ENCODE measurements at places on chromosomes 13 and 19. TPM values are rescaled to one million over a fixed set of nuclear protein-coding genes. Genes with fewer than 3 reads are reported as not detected.

KLK5 gene
- not detected for total RNA-seq

LIM2 gene
- total RNA-seq = not detected

TICAM1 gene
- 6.1 TPM for total RNA-seq

ZNF677 gene
- 25.2 TPM for total RNA-seq

PPAN gene
- 23.6 TPM for total RNA-seq

FXYD1 gene
- 509 TPM for total RNA-seq

GRCh38 chr19:3383121-3383722, 16.8 kb downstream of the NFIC start:
- no peaks in the 10 kb centered on the region for H3K27me3 ChIP-seq
- H3K27ac ChIP-seq = peak overlapping the region; percentile 89
- H3K4me1 ChIP-seq = peaks cover 92% of the 10 kb centered on the region
- peak; percentile 63 for DNase-seq

GRCh38 chr19:17677002-17677401, 11.2 kb downstream of the UNC13A start:
- DNase-seq = no peak
- peaks cover 23% of the 10 kb centered on the region for H3K4me1 ChIP-seq
- H3K4me3 ChIP-seq = no peak overlapping the region
- H3K36me3 ChIP-seq = no peaks in the 10 kb centered on the region

DNA sequence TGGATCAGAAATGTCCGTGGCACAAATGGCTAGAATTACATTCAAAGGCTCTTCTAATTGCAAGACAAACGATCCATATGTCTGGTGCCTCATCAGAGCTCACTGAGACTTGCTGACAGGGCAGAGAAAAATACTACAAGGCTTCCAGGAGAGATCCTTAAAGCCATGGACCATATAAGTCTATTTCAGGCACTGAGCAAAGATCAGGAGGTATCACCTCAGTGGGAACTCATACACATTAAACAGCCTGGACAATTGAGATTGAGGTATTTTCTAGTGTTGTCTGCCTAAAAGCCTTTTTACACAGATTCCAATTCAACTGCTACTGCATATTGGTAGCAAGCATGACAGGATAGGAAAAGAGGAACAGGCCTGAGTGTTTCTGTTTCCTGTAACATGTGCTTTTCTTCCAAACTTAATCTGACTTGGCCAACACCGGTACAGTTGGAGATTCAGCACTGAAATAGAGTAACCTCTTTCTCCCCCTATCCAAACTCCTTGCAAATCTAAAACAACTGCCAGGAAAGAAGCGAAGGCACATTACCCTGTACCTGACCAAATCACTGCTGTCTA, 65.9 kb downstream of the SERP2 start:
- peak overlapping the region; percentile 18 for H3K27ac ChIP-seq
- DNase-seq = no peak
- H3K4me3 ChIP-seq = no peak overlapping the region
- peaks cover 33% of the 10 kb centered on the region for H3K4me1 ChIP-seq
- H3K36me3 ChIP-seq = peaks cover 5% of the 10 kb centered on the region

GRCh38 chr13:114124431-114124830, 8.0 kb downstream of the RASA3 start:
- no peaks in the 10 kb centered on the region for H3K27me3 ChIP-seq
- H3K27ac ChIP-seq = no peak overlapping the region
- H3K4me1 ChIP-seq = peaks cover 63% of the 10 kb centered on the region
- no peak overlapping the region for H3K4me3 ChIP-seq
- no peaks in the 10 kb centered on the region for H3K36me3 ChIP-seq

DNA sequence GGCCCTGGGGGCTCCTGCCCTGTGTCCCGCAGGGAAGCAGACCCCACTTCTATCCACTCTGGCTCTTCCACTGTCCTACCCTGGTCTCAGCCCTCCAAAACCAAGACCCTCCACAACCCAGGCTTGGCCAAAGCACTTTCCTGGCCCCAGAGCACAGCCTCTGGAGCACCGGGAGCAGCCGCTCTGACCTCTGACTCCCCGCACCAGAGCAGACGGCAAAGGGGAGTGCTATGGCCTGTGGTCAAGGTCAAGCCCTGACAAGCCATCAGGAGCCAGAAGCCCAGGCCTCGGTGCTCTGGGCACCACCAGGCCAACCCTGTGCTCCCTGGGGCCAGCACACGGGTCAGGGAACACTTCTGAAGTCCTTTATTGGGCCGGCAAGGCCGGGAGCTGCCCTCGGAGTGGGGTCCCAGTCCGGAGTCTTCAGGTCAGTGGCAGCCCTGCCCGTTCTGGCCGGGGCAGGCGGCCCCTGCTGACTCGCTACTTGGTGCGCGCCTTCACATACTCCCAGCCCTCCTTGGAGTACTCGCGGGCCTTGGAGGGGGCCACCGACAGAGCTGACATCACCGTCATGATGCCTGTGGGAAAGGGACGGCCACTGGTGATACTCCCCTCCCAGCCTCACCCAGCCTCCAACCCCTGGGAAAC, 2.1 kb downstream of the MICOS13 start:
- no peaks in the 10 kb centered on the region for H3K27me3 ChIP-seq
- DNase-seq = no peak
- H3K27ac ChIP-seq = no peak overlapping the region
- H3K4me3 ChIP-seq = no peak overlapping the region

DNA sequence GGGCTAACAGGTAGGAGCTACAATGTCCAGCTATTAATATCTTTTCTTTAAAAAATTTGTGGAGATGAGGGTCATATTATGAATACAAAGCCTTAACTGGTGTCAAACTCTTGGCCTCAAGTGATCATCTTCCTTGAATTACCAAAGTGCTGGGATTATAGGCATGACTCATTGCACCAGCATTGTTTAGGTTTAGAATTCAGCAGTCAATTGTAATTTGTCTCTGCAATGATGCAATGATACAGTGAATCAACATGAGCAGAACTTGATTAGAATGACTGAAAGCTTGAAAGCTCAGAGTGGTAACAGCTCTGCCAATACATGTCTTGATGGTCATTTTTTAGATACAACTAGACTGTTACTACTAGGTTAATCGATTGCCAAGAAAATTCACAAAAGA, 752.8 kb upstream of the MIR17HG start:
- no peaks in the 10 kb centered on the region for H3K4me1 ChIP-seq
- no peak for DNase-seq

DNA sequence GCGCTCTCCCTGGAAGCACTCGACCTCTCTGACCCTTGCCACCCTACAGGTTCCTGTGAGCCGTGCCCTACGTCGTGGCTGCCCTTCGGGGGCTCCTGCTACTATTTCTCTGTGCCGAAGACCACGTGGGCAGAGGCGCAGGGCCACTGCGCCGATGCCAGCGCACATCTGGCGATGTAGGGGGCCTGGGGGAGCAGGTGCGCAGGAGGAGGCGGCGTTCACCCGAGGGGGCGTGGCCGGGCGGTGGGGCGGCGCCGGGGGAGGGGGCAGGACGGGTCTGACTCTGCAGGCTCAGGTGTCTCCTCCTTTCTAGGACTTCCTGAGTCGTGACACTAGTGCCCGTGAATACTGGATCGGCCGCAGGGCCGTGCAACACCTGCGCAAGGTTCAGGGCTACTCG, 26.4 kb downstream of the CLEC4M start:
- H3K36me3 ChIP-seq = no peaks in the 10 kb centered on the region
- H3K27me3 ChIP-seq = peaks cover 87% of the 10 kb centered on the region
- H3K27ac ChIP-seq = no peak overlapping the region
- DNase-seq = no peak

DNA sequence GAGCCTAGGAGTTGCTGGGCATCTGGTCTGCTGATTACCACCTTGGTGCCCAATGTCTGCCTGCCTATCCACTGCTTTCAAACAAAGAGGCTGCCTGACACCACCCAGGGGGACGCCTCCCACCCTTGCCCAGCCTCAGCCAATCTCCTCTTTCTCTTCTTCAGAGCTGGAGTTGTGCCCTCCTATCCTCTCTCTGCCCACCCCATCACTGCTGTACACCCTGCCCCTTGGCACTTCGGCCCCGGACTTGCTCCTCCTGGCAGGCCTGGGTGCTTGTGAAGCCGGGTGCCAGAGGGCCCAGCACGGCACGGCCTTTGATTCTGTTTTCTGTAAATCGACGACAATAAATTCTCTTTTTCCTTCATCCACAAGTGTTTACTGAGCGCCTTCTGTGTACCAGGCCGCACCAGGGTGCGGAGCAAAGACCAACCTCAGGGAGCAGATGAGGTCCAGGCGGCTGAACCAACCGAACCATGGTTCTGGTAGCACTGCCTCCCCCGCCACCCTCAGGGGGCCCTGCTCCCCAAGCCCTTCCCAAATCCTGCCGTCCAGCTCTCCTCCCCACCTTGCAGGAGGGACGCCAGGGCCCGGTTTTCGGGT, 5.0 kb downstream of the RNF225 start:
- H3K36me3 ChIP-seq = no peaks in the 10 kb centered on the region
- no peak overlapping the region for H3K27ac ChIP-seq
- H3K4me3 ChIP-seq = peak overlapping the region; percentile 74
- H3K4me1 ChIP-seq = peaks cover 34% of the 10 kb centered on the region
- peaks cover 29% of the 10 kb centered on the region for H3K27me3 ChIP-seq
- DNase-seq = no peak

DNA sequence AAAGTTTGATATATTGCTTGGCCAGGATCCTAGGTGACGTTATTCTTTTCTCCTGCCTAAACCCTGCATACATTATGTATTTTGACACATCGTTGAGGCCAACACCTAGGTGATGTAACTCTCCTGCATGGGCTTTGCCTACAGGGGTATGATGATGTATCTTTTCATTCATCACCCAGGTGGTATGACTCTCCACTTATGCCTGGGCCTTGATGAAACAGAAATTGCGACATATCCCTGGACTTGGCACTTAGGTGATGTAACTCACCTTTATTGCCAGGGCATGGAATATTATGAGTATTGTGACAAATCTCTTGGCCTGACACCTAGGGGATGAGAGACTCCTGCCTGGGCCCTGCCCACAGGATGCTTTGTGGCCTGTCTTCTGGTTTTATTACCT, 18.5 kb upstream of the ZNF681 start:
- H3K36me3 ChIP-seq = peaks cover 6% of the 10 kb centered on the region
- no peak overlapping the region for H3K4me3 ChIP-seq
- no peaks in the 10 kb centered on the region for H3K27me3 ChIP-seq
- no peak overlapping the region for H3K27ac ChIP-seq
- H3K4me1 ChIP-seq = no peaks in the 10 kb centered on the region

- no peak for DNase-seq
- H3K4me1 ChIP-seq = peaks cover 7% of the 10 kb centered on the region
- no peak overlapping the region for H3K4me3 ChIP-seq
- no peak overlapping the region for H3K27ac ChIP-seq
- peaks cover 13% of the 10 kb centered on the region for H3K36me3 ChIP-seq
These were observed 17.0 kb downstream of the ERFL start for GRCh38 chr19:41910992-41911888.

DNA sequence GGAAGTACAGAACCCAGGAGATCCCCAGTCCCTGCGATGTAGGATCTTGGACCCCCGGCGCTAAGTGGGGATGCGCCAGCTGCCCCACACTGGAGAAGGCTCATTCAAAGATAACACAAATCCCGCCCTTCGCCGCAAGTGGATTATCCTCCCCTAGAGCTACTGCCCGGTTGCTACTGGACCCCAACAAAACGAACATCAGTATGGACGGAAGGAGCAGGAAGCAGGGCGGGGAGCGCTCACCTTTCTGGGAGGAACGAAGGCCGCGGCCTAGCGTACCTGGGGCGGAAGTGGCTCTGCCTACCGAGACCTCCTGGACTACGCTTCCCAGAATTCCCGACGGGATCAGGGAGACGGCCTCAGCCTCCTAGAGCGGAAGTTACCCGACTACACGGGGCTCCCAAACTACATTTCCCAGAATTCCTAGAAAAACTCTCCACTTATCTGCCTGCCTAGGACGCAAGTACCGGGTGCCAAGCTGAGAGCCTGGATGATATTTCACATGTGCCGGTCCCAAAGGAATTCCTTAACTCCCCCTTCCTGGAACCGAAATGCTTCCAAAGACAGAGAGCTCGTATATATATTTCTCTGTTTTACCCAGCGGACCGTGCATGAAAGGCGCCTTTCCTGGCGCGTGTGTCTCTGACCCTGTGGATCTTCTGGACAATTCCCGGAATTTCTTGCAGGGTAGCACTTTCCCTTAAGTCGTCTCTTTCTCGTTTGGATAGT, at the start of gene ZNF112:
Gene ZNF112, minus strand, starts transcription at position 298 of the 729 bp plus-strand sequence. CDS start 16,141 bp downstream, outside the sequence.
- H3K36me3 ChIP-seq = peaks cover 3% of the 10 kb centered on the region
- H3K4me1 ChIP-seq = peaks cover 17% of the 10 kb centered on the region
- peak within 1 kb of the TSS; percentile 63 for H3K27ac ChIP-seq

GRCh38 chr13:108060111-108060510, 155.2 kb downstream of the LIG4 start:
- no peaks in the 10 kb centered on the region for H3K4me1 ChIP-seq
- H3K27ac ChIP-seq = no peak overlapping the region
- no peak for DNase-seq
- H3K27me3 ChIP-seq = no peaks in the 10 kb centered on the region
- H3K36me3 ChIP-seq = no peaks in the 10 kb centered on the region

- no peak overlapping the region for H3K4me3 ChIP-seq
- peaks cover 45% of the 10 kb centered on the region for H3K36me3 ChIP-seq
- no peaks in the 10 kb centered on the region for H3K4me1 ChIP-seq
- H3K27ac ChIP-seq = no peak overlapping the region
- H3K27me3 ChIP-seq = no peaks in the 10 kb centered on the region
- DNase-seq = no peak
These were observed 72.7 kb downstream of the URI1 start for GRCh38 chr19:30014770-30015169.

- H3K4me1 ChIP-seq = no peaks in the 10 kb centered on the region
- H3K27ac ChIP-seq = no peak overlapping the region
- no peak for DNase-seq
- no peaks in the 10 kb centered on the region for H3K36me3 ChIP-seq
- H3K4me3 ChIP-seq = no peak overlapping the region
These were observed 216.8 kb downstream of the DIAPH3 start for GRCh38 chr13:59946944-59947343.

DNA sequence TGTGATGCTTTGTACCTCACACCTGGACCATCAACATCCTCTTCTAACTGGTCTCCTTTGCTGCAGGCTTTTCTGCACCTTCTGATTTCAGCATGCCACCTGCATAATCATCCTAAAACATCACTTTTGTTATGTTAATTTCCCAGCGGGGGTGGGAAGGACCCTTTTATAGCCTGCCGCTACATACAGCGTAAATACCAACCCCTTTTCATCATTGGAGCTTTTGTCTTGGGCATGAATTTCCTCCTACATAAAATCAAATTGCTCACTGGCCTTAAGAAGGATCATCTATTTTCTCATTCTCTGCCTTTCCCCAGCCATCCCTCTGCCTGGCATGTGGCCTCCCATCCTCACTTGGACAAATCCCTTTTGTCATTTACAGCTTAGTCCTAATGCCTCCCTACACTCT, 124.7 kb downstream of the RBM26 start:
- no peaks in the 10 kb centered on the region for H3K4me1 ChIP-seq
- no peaks in the 10 kb centered on the region for H3K36me3 ChIP-seq
- DNase-seq = no peak
- H3K27me3 ChIP-seq = no peaks in the 10 kb centered on the region
- H3K4me3 ChIP-seq = no peak overlapping the region
- H3K27ac ChIP-seq = no peak overlapping the region

DNA sequence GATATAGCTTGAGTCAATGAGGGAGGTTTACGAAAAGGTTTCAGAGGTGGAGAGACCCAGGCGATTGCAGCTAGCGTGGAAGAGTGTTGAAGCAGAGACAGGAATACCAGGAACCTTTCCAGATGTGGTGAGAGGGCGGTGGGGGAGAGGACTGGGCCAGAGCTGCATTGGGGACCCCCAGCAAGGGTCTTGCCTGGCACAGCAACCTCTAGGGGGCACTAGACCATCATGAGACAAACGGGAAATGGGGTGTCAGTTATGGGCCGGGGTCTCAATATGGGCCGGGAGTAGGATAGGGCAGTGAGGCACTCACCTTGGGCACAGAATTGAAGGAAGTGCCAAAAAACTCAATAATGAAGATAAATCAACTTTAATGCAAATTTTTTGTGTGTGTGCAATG, 2.1 kb upstream of the LRP3 start:
- DNase-seq = no peak
- H3K4me1 ChIP-seq = peaks cover 14% of the 10 kb centered on the region
- no peak overlapping the region for H3K27ac ChIP-seq
- no peak overlapping the region for H3K4me3 ChIP-seq
